ENCODE measurements at places on chromosomes 2 and 18. TPM values are rescaled to one million over a fixed set of nuclear protein-coding genes. Genes with fewer than 3 reads are reported as not detected.

Gene DYSF
- total RNA-seq: 10.1 TPM

DNA sequence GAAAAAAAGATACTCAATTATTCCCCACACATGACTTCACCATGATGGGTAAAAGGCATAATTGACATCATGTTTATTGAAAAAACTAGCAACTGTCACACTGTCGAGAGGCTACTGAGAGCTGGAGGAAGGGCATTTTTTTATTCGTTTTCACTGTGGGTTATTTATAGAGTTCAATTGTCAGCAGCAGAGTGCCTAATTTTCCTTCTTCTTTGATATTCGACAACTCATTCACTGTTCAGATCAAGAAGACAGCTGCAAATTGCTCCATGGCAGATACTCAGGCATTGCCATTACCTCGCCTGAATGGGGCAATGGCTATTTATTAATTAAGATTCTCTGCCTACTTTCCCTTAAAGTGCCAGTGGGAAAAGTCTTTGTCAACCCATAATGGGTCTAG lies 197.5 kb upstream of the NRP2 start:
- H3K36me3 ChIP-seq: no peaks in the 10 kb centered on the region
- no peak overlapping the region for H3K4me3 ChIP-seq
- no peaks in the 10 kb centered on the region for H3K27me3 ChIP-seq
- H3K27ac ChIP-seq: no peak overlapping the region

DNA sequence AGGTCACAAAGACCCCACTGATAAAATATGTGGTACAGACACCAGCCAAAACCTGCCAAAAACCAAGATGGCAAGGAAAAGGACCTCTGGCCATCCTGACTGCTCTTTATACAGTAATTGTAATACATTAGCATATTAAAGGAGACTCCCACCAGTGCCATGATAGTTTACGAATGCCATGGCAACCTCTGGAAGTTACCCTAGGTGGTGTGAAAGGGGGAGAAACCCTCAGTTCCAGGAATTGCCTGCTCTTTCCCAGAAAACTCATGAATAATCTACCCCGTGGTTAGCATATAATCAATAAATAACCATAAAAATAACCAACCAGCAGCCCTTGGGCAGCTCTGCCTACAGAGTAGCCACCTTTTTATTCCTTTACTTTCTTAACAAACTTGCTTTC lies 129.8 kb upstream of the EPB41L3 start:
- H3K4me1 ChIP-seq: no peaks in the 10 kb centered on the region
- no peaks in the 10 kb centered on the region for H3K36me3 ChIP-seq
- H3K27ac ChIP-seq: no peak overlapping the region
- H3K27me3 ChIP-seq: no peaks in the 10 kb centered on the region
- H3K4me3 ChIP-seq: no peak overlapping the region

- no peaks in the 10 kb centered on the region for H3K36me3 ChIP-seq
- no peaks in the 10 kb centered on the region for H3K4me1 ChIP-seq
- no peak overlapping the region for H3K4me3 ChIP-seq
- H3K27me3 ChIP-seq: no peaks in the 10 kb centered on the region
- no peak for DNase-seq
These were observed 462.8 kb downstream of the KCNJ3 start for GRCh38 chr2:155161314-155161713.

Gene SERPINB5
- 141 TPM for total RNA-seq

DNA sequence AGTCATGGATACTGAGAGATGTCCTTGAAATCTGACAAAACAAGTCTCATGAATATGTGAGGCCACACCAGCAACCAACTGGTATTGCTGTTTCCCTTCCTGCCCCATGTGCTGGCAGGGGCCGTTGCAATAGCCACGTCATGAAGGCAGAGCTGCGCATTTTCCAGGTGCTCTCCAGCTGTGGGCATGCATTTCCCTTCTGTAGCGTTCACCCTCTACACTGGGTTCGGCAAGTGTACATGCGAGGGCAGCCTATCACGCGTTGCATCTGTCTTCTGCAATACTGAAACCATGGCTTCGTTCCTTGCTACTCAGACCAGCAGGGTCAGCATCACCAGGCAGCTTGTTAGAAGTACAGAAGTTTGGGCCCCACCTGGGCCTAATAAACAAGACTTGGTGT lies 17.4 kb downstream of the ARL4C start:
- no peak overlapping the region for H3K4me3 ChIP-seq
- no peaks in the 10 kb centered on the region for H3K4me1 ChIP-seq
- H3K36me3 ChIP-seq: no peaks in the 10 kb centered on the region
- H3K27ac ChIP-seq: no peak overlapping the region
- no peak for DNase-seq

DNA sequence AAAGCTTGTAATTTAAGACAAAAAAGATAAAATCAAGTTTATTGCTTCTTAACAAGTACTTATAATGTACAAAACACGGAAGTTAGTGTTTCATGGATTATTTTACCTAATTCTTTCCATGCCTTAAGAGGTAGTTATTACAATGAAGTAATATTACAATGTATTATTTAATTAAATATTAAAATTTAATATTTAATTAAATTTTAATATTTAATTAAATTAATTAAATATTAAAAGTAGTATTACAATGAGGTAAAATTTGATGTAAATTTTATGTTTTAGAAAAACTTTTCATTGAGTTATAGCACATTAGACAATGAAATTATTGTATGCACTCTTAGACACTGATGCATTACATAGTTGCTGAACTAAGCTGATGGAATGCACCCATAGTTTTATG lies 220.7 kb upstream of the NETO1 start:
- H3K27ac ChIP-seq: no peak overlapping the region
- H3K4me3 ChIP-seq: no peak overlapping the region
- H3K36me3 ChIP-seq: no peaks in the 10 kb centered on the region

GRCh38 chr2:195468771-195469170 lies 188.3 kb upstream of the SLC39A10 start:
- H3K27ac ChIP-seq: no peak overlapping the region
- no peaks in the 10 kb centered on the region for H3K36me3 ChIP-seq
- H3K4me1 ChIP-seq: no peaks in the 10 kb centered on the region
- no peaks in the 10 kb centered on the region for H3K27me3 ChIP-seq
- no peak overlapping the region for H3K4me3 ChIP-seq

GRCh38 chr2:239225871-239226561 lies 174.8 kb downstream of the HDAC4 start:
- no peak overlapping the region for H3K4me3 ChIP-seq
- no peaks in the 10 kb centered on the region for H3K36me3 ChIP-seq
- DNase-seq: no peak
- peaks cover 70% of the 10 kb centered on the region for H3K4me1 ChIP-seq

GRCh38 chr18:44771956-44772917 lies 91.5 kb downstream of the SETBP1 start:
- DNase-seq: no peak
- H3K27ac ChIP-seq: peak overlapping the region; percentile 49
- no peak overlapping the region for H3K4me3 ChIP-seq
- H3K27me3 ChIP-seq: no peaks in the 10 kb centered on the region
- no peaks in the 10 kb centered on the region for H3K36me3 ChIP-seq

Gene LBX2
- total RNA-seq: not detected

DNA sequence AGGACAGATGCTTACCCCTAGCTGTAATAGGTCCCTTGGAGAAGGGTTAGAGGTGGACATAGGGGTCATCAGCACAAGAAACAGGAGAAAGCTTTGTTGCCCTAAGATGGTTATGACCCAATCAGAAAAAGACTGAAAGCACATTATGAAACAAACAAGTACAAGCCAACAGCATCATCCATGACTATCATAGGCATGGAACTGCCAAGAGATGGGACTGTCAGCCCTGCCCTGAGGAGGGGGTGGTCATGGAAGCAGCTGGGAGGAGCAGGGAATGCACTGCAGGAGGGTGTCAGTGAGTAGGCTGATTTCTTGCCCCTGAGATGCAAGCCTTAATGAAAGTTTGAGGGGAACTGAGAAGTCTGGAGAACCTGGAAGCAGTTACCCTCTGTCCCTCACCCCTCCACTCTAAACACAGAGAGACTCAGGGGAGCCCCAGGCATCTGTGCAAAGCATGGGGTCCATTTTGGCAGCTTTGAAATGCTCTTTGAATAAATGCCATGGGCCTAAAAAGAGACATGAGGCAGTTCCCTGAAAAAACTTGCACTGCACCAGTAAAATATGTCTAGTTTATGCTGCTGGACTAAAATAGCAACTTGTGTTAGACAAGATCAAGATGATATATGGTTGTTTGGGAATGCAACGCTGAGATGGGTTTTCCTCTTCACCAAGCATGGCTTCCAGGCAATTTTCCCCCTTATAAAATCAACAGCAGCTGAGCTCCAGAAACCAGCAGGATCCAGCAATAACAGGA lies 122.7 kb upstream of the ZFP36L2 start:
- no peak overlapping the region for H3K4me3 ChIP-seq
- H3K4me1 ChIP-seq: peaks cover 68% of the 10 kb centered on the region
- DNase-seq: no peak
- H3K36me3 ChIP-seq: no peaks in the 10 kb centered on the region
- peak overlapping the region; percentile 86 for H3K27ac ChIP-seq
- H3K27me3 ChIP-seq: no peaks in the 10 kb centered on the region

DNA sequence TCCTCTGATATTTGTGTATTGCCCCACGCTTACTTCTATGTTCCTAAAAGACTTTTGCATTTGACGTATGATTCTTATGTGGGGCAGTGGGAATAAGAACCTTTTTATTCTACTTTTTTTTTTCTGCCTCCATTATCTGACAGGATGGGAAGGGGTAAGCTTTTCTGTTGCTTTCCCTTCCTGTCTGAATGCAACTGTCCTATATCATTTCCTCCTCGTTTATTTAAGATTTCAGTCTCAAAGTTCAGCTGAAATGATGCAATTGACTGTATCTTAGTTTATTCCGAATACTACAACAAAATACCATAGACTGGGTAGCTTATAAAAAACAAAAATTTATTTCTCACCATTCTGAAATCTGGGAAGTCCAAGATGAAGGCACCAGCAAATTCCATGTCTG lies 24.1 kb upstream of the HNMT start:
- H3K27ac ChIP-seq: no peak overlapping the region
- no peaks in the 10 kb centered on the region for H3K4me1 ChIP-seq
- H3K4me3 ChIP-seq: no peak overlapping the region
- H3K36me3 ChIP-seq: no peaks in the 10 kb centered on the region
- no peak for DNase-seq

Gene GALNT5
- total RNA-seq: 3.2 TPM

DNA sequence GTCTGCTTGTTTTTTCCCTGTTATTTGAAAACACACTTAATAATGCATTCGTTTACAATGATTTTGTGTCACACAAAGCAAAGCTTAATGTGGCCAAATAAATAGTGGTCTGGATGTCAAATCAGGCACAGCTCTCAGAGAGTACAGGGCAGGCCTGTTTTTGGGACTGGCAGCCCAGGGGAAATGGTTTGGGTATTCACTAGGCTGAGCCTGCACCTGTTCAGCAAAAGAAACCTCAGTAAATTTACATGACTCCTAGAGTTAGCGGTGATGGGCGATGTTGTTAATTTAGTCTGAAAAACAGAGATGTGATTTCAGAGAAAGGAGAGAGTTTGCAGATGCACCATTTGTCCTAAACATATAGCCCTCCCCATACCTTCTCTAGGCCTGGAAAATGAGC lies 197.1 kb downstream of the ALK start:
- no peak overlapping the region for H3K27ac ChIP-seq
- H3K36me3 ChIP-seq: no peaks in the 10 kb centered on the region
- no peak overlapping the region for H3K4me3 ChIP-seq
- H3K27me3 ChIP-seq: no peaks in the 10 kb centered on the region
- no peak for DNase-seq

DNA sequence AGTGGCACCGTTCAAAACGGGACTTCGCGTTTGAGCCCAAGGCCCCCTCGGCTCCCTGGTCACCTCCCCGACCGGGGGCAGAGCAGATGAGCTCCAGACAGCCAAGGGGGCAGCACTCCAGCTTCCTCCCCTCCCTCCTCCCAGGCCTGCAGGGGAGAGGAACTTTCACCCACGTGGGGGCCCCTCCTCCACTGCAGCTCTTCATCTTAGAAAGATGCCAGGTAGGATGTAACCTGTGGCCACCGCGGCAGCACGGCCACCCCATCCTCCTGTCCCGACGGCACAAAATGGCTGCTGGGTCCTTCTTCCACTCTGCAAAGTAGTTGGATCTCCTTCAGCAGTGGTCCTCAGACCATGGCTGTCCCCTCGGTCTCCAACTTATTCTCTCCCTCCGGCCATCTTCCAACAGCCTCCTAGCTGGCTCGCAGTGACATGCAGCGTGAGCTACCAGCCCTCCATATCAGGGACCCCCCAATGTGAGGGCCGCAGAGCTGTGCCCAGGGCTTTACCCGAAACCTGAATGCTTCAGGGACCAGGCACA lies 94.5 kb upstream of the ID2 start:
- H3K27ac ChIP-seq: no peak overlapping the region
- no peak overlapping the region for H3K4me3 ChIP-seq
- no peaks in the 10 kb centered on the region for H3K36me3 ChIP-seq
- no peaks in the 10 kb centered on the region for H3K27me3 ChIP-seq
- no peaks in the 10 kb centered on the region for H3K4me1 ChIP-seq

- no peaks in the 10 kb centered on the region for H3K27me3 ChIP-seq
- no peak overlapping the region for H3K27ac ChIP-seq
- no peaks in the 10 kb centered on the region for H3K36me3 ChIP-seq
- no peaks in the 10 kb centered on the region for H3K4me1 ChIP-seq
- no peak for DNase-seq
- no peak overlapping the region for H3K4me3 ChIP-seq
These were observed 59.4 kb upstream of the XPO1 start for GRCh38 chr2:61597300-61598289.

- H3K36me3 ChIP-seq: no peaks in the 10 kb centered on the region
- H3K27ac ChIP-seq: no peak overlapping the region
- DNase-seq: no peak
- H3K4me1 ChIP-seq: no peaks in the 10 kb centered on the region
- no peak overlapping the region for H3K4me3 ChIP-seq
- no peaks in the 10 kb centered on the region for H3K27me3 ChIP-seq
These were observed 79.4 kb downstream of the SCG2 start for GRCh38 chr2:223522796-223523195.

DNA sequence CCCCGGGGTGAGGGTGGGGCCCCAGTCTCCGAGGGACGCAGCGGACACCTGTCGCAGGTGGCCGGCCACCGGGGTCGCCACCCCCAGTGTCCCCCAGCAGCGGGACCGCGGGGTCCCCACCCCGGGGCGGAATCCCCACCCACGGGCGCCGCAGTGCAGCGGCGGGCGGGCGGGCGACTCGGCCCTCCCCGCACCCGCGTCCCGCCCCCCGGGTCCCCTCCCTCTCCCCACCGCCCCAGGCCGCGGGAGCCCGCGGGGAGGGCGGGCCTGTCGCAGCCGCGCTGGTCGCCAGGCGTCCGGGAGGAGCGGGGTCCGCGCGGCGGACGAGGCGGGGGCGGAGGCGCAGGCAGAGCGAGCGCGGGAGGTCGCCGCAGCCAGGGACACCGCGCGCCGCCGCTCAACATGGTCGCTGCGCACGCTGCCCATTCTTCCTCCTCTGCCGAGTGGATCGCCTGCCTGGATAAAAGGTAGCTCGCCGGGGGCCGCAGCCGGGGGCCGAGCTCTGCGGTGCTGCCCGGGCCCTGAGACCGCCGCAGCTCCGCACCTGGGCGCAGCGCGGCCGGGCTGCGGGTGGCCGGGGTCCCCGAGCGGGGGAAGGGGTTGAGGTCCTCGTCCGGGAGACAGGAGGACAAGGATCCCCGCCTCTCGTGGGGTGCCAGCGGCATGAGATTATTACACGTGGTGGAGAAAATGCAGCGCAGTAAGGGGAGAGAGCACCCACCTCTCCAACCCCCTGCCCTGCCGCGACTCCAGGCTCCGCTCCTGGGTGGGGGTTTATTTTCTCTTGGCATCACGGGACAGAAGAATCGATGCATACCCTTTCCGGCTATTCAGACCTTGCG lies at the start of gene RAPGEF4:
RAPGEF4 (plus strand) TSS at position 264 of the 842 bp plus-strand sequence; CDS start at position 403, 139 bp downstream.
- peaks cover 5% of the 10 kb centered on the region for H3K27me3 ChIP-seq
- H3K36me3 ChIP-seq: no peaks in the 10 kb centered on the region
- DNase-seq: no peak
- H3K4me3 ChIP-seq: peak within 1 kb of the TSS; percentile 54

Measured in vagina (tissue), 2 donors.